ENCODE measurements at places on chromosomes 1 and 21. TPM values are rescaled to one million over a fixed set of nuclear protein-coding genes. Genes with fewer than 3 reads are reported as not detected.

- DNase-seq, result no peak
These were observed 49.8 kb upstream of the RCC1 start for GRCh38 chr1:28456078-28456477.

GRCh38 chr21:37862536-37862935 lies 53.7 kb downstream of the KCNJ6 start:
- no peak for DNase-seq

GRCh38 chr1:225695578-225696337 lies 42.8 kb upstream of the ENAH start:
- DNase-seq, result no peak

OR14K1 gene
- total RNA-seq, result not detected

DNA sequence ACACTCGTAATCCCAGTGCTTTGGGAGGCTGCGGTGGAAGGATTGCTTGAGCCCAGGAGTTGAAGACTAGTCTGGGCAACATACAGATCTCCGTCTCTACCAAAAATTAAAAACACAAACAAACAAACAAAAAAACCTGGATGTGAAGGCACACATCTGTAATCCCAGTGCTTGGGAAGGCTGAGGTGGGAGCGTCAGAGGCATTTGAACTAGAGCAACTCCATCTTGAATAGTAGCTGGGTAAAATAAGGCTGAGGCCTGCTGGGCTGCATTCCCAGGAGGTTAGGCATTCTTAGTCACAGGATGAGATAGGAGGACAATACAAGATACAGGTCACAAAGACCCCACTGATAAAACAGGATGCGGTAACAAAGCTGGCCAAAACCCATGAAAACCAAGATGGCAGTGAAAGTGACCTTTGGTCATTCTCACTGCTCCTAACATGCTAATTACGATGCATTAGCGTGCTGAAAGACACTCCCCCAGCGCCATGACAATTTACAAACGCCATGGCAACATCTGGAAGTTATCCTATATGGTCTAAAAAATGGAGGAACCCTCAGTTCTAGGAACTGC lies 33.2 kb upstream of the RD3 start:
- DNase-seq, result no peak

- DNase-seq, result no peak
These were observed 32.7 kb upstream of the POFUT2 start for GRCh38 chr21:45320261-45321025.
